ENCODE measurements at places on chromosomes 16 and 17. TPM values are rescaled to one million over a fixed set of nuclear protein-coding genes. Genes with fewer than 3 reads are reported as not detected.

Gene TUBB3
- total RNA-seq = 176 TPM

Gene TBC1D3K
- not detected for total RNA-seq

Gene KRTAP9-2
- total RNA-seq = not detected

Gene INCA1
- total RNA-seq = 1.5 TPM

Gene ENPP7
- total RNA-seq = not detected

Gene IRF8
- total RNA-seq = not detected

Gene RNF222
- total RNA-seq = 0.09 TPM

Gene LRRC37B
- total RNA-seq = 17.9 TPM

Gene ESRP2
- 59.3 TPM for total RNA-seq

DNA sequence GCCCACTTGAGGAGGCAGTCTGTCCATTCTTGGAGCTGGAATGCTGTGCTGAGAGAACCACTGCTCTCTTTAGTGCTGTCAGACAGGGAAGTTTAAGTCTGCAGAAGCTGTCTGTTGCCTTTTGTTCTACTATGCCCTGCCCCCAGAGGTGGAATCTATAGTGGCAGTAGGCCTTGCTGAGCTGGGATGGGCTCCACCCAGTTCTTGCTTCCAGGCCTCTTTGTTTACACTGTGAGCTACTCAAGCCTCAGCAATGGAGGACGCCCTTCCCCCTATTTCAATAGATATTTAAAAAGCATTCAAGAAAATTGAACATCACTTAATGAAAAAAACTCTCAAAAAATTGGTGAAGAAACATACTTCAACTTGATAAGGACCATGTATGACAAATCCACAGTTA, 313.5 kb downstream of the PHKB start:
- H3K4me3 ChIP-seq = no peak overlapping the region
- DNase-seq = peak; percentile 69
- no peaks in the 10 kb centered on the region for H3K4me1 ChIP-seq
- no peak overlapping the region for H3K27ac ChIP-seq
- H3K36me3 ChIP-seq = peaks cover 21% of the 10 kb centered on the region

DNA sequence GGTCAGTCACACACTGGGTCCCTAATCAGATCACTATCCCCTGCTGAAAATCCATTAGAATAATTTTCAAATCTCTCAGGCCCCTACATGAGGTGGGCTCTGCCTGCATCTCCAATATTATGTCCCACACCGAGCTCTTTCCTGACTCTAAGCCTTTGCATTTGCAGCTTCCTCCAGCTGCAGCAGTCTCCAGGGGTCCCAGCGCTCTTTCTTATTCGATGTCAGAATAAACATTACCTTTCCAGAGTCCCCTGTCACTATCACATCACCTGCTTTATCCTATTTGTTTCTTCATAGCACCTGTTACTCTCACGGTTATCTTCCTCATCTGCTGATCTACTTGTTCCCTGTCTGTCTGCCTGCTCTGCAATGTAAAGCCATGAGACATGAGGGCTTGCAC, 57.3 kb upstream of the MON1B start:
- no peaks in the 10 kb centered on the region for H3K27me3 ChIP-seq
- no peak overlapping the region for H3K27ac ChIP-seq
- no peak overlapping the region for H3K4me3 ChIP-seq
- peaks cover 3% of the 10 kb centered on the region for H3K36me3 ChIP-seq
- peaks cover 2% of the 10 kb centered on the region for H3K4me1 ChIP-seq
- DNase-seq = peak; percentile 40

GRCh38 chr17:64788286-64789060, 126.4 kb upstream of the SMURF2 start:
- H3K27me3 ChIP-seq = no peaks in the 10 kb centered on the region
- no peak overlapping the region for H3K4me3 ChIP-seq
- H3K36me3 ChIP-seq = peaks cover 5% of the 10 kb centered on the region

DNA sequence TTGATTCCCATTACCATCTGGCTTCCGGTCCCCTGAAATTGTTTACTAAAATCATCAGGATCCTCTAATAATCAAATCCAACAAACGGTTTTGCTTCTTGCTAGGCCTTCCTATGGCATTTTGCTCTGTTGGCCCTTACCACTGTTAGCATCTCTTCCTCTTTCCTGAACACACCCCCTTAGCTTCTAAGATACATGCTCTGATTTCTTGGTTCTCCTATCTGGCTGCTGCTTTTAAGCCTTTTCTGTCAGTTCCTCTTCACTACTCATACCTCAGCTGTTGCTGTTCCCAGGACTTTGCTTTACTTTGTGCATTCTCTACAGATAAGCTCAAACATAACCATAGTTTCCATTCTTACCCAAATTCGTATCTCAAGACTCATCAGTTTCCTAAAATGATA, 11.4 kb downstream of the CAPNS2 start:
- no peaks in the 10 kb centered on the region for H3K36me3 ChIP-seq
- no peaks in the 10 kb centered on the region for H3K4me1 ChIP-seq
- no peak for DNase-seq
- no peaks in the 10 kb centered on the region for H3K27me3 ChIP-seq
- H3K4me3 ChIP-seq = no peak overlapping the region

DNA sequence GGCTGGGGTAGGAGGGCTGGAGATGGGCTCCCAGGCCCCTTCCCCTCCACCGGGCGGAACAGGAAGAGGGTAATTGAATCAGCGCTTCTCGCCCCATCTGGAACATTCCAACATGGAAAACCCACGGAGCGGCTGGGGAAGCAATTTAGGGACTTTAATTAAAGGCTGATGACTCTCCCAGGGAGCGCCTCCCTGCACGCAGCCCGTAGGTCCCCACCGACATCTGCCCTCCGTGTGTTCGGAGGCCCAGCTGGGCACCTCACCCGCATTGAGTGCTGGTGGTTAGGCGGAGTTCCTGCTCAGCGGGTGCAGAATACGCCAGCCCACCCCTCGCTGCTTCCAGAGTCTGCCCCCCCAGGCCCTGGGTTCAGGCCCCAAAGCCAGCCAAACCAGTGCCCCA, 10.0 kb downstream of the HS3ST6 start:
- no peak overlapping the region for H3K27ac ChIP-seq
- no peaks in the 10 kb centered on the region for H3K27me3 ChIP-seq
- H3K4me3 ChIP-seq = no peak overlapping the region
- no peak for DNase-seq

DNA sequence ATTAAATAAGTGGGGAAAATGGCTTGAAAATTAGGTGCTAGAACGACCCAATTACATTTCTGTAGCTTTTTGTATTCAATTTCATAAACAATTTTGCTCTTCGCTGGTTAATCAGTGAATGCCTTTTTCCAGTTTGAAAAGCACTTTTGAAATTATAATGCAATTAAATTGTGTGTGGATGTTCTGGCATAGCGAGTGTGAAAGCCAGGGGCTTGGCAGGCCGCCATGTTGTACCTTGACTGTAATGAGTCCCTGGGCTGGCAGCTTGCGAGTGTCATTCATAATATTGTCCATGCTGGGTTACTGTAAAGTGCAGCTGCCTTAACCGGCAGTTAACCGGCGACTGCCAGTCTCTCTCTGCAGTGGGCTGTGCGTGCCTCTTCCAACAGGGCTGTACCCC, 177.8 kb downstream of the CCDC182 start:
- H3K27me3 ChIP-seq = no peaks in the 10 kb centered on the region
- no peak for DNase-seq
- H3K27ac ChIP-seq = no peak overlapping the region
- no peak overlapping the region for H3K4me3 ChIP-seq
- no peaks in the 10 kb centered on the region for H3K36me3 ChIP-seq

- no peak overlapping the region for H3K27ac ChIP-seq
- no peaks in the 10 kb centered on the region for H3K27me3 ChIP-seq
- no peak for DNase-seq
- peaks cover 94% of the 10 kb centered on the region for H3K36me3 ChIP-seq
- H3K4me3 ChIP-seq = no peak overlapping the region
Measured at GRCh38 chr17:75232786-75233185, 27.3 kb downstream of the NUP85 start.

DNA sequence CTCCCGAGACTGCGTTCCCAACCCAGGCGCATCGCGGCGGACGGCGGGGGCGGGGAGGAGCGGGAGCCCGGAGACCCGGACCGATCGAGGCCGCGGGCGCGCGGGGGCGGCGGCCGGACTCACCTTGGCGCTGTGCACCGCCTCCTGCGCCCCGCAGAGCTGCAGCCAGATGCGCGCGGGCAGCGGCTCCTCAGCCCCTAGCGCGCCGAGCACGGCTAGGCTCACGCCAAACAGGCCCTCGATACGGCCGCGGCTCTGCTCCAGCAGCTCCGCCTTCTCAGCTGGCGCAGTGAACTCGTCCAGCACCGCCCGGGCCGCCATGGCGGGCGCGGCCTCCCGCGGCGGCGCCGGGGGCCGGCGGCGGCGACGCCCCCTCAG, 339 bp downstream of the N4BP1 start:
- peak; percentile 43 for DNase-seq
- H3K4me3 ChIP-seq = no peak overlapping the region
- peak overlapping the region; percentile 11 for H3K27ac ChIP-seq
- no peaks in the 10 kb centered on the region for H3K27me3 ChIP-seq
- peaks cover 2% of the 10 kb centered on the region for H3K36me3 ChIP-seq

DNA sequence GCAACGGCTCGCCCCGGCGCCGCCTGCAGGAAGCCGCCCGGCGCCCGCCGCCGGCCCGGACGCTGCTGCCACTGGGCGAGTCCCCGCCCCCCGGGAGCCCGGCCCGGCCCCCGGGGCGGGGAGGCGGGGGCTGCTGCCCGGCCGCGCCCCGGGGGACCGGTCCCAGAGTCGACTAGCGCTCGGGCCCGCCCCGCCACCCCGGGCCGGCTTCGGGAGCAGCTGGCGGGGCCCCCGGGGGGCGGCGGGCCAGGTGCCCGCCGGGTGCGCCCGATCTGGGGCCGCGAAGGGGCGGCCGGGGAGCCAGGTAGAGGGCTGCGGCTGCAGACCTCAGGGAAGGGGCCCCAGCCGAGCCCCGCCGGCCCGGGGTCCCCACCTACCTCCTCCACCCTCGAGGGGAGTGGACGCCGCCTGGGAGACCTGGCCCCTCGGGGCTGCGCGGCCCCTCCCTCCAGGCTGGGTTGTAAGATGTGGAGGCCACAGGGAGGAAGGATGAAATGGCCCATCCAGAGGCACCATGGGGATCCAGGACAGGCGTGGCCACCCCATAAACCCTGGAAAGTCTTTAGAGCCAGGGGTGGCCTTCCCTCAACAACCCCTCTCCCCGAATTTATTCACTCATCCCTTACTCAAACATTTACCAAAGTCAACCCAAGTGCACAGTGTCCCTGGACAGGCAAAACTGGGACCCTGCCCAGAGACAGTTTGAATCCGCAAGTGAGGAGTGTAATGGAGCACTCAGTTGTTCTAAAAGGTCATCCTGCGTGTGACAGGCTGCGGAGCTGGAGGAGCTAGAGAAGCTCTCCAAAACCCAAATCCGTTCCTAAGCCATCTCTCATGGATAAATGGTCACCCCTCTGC, at the start of gene CDYL2:
TSS of gene CDYL2 (minus strand) at position 73 of the 858 bp plus-strand sequence. CDS start 425 bp downstream, outside the sequence.
- H3K4me3 ChIP-seq = peak within 1 kb of the TSS; percentile 88
- no peaks in the 10 kb centered on the region for H3K36me3 ChIP-seq
- H3K27me3 ChIP-seq = peaks cover 5% of the 10 kb centered on the region
- H3K4me1 ChIP-seq = no peaks in the 10 kb centered on the region

DNA sequence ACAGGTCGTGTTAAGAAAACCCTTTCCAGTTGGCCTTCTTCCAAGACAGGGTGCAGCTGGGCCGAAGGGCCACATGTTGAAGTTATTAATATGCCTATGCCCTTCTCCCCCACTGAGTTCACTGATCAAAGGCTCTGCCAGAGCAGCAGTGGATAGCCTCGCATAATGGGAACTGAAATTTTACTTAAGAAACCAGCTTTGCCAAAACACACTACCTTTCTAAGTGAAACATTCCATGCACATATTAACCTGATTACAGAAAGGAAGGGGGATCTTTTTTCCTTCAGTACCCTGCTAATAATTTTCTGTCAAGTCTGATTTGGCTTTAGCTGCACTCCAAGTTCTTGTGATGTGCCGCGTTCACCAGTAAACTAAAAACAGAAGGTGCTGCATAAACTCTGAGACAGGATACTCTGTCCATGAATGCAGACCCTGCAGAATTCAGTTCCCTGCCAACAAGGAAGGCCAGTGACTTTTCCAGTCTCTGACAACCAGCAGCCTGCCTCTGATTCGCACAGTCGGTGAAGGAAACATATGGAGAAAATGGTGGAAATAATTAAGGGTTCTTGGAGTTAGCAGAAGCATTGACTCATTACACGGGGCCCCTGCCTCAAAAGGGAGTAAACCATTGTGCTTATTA, 283.8 kb downstream of the ZFHX3 start:
- no peaks in the 10 kb centered on the region for H3K27me3 ChIP-seq
- H3K4me1 ChIP-seq = peaks cover 7% of the 10 kb centered on the region
- DNase-seq = no peak
- H3K4me3 ChIP-seq = no peak overlapping the region
- H3K27ac ChIP-seq = no peak overlapping the region

DNA sequence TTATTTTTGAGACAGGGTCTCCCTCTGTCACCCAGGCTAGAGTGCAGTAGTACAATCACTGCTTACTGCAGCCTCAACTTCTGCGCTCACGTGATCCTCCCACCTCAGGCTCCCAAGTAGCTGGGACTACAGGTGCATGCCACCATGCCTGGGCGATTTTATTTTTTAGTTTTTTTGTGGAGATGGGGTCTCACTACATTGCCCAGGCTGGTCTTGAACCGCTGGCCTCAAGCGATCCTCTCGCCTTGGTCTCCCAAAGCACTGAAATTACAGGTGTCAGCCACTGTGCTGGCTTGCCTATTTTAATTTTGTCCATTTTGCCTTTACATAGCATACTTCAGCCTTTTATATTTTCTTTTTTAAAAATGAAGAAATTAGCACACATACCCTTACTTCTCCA, 51.2 kb downstream of the TTC19 start:
- no peaks in the 10 kb centered on the region for H3K4me1 ChIP-seq
- H3K36me3 ChIP-seq = peaks cover 33% of the 10 kb centered on the region
- H3K4me3 ChIP-seq = no peak overlapping the region
- no peak for DNase-seq

DNA sequence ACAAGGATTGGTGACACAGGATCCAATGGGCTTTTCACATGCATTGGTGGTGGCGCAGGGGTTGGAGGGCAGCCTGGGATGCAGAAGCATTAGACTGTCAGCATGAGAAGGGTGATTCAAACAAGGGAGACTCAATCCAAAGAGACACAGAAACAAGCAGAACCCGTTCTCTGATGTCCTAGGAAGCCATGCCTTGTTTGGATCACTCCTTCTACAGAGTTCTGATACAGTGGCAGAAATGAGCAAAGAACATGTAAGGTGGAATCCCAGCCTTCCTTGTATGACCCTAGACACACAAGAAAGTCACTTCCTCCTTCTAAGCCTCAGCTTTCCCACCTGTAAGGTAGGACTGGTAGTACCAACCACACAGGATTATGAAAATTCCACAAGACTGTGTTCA, 5.7 kb downstream of the KRT33B start:
- no peak overlapping the region for H3K4me3 ChIP-seq
- no peaks in the 10 kb centered on the region for H3K4me1 ChIP-seq
- H3K27ac ChIP-seq = no peak overlapping the region
- no peak for DNase-seq
- H3K27me3 ChIP-seq = no peaks in the 10 kb centered on the region
